ENCODE measurements at places on chromosomes 13 and 19.

DNA sequence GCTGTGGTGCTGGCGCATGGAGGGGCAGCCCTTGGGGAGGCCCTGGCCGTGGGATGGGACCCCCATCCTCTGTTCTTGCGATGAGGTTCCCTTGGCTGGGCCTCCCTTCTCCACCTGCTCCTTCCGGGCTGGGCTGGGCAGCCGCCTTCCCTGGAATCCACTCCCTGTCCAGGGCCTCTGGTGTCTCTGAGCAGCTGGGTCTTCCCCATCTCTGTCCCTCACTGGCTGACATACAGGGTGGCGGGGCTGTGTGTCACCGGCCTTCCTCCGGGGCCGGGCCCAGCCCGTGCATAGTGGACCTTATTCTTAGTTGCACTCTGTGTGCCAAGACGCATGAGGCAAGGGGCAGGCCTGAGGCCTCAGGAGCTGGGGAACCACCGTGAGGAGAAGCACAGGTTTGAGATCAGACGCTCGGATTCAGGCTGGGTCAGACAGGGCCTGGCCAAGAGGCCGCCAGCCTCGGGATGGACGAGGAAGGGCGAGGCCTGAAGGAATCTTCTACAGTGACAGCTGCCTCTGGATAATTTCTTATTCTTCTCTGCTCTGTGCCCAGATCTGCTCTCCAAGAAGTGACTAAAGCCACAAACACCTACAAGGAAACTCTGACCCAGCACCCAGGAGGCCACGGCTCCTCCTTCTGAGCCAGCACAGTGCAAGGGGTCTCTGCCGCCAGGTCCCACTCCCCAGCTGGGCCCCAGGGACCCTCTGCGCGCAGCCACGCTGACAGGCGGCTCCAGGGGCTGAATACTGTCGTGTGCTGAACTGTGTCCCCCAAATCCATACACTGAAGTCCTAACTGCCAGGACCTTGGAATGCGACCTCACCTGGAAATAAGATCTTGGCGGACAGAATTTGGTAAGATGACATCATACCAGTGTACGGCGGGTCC lies 11.0 kb downstream of the SGTA start:
- DNase-seq = no peak

DNA sequence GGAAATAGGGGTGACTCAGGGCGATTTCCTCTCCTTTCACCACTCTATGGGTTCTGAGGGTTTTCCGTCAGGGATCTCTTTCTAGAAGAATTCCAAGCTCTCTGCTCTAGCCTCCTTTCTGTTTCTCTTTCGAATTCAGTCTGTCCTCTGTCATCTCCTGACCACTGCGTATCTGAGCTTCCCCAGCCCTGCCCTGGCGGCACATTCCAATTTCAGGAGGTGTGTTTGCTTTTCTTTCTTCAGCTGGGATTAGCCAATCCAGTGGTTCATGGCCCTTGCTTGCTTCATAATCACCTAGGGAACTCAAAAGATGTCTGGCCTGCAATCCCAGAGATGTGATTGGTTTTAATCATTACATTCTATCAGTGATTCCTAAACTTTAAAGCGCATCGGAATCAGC lies 9.4 kb downstream of the IFNL2 start:
- DNase-seq = no peak

DNA sequence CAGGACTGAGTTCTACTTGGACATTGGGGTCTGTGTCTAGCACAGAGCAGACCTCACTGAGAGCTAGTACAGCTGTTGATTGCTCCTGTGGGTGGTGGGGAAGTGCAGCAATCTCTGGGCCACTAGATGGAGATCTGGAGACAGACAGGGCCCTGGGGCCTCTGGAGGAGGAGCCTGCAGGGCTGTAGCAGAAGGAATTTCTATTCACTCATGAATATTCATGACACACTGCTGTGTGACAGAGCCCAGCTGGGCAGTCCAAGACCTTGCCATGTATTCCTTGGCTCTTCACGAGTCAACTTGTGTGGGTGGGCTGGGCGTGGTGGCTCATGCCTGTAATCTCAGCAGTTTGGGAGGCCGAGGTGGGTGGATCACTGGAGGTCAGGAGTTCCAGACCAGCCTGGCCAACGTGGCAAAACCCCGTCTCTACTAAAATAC lies 37.5 kb downstream of the SUGP2 start:
- DNase-seq = no peak

- DNase-seq = no peak
Observed at GRCh38 chr13:96934889-96935489, 59.3 kb downstream of the OXGR1 start.

GRCh38 chr19:2577722-2578335 lies 101.9 kb downstream of the GADD45B start:
- DNase-seq = no peak

GRCh38 chr19:1262623-1263123 lies 6.5 kb upstream of the CIRBP start:
- DNase-seq = no peak

Data from activated T-cell treated with anti-CD3 and anti-CD28 coated beads, Interleukin-2, amount 50 U/mL, for 24 hours (primary cell).